ENCODE measurements at places on chromosomes 6 and 20.

- no peak for DNase-seq
Measured at GRCh38 chr6:80793411-80793810, 686.9 kb downstream of the BCKDHB start.

DNA sequence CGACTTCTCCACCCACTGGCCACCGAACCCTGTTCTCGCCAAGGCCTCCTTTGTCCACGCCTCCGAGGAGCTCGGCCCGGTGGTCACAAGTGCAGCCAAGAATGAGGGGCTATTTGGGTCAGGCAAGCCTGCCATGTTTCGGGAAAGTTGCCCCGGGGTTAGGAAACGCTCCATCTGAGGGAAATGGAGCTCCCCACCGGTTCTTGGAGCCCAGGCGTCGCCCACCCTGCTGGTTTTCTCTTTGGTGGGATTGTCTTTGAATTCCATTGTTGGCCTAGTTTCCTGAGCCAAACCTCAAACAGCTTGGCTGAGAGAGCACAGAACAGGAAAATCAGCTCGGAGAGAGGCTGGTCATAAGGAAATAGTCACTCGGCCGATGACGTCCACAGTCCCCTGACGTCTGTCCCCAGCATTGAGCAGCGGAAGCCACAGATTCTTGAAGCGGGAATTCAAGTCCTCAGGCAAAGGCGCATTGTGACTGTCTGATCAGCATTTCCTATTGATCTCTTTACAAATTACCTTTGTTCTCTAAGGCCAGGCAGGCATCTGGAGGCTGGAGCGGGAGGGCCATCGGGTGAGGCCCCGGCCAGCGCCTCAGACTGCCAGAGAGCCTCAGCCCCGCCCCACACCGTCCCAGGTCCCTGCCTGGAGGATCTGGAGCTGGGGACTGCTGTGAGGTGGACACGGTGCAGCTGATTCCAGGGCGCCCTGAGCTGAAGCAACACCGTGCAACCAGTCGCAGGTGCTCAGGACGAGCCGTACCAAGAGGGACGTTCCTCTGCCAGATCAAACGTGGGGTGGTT lies 138.6 kb downstream of the DLL1 start:
- DNase-seq = no peak

GRCh38 chr6:37283671-37284151 lies 25.8 kb upstream of the TMEM217 start:
- no peak for DNase-seq

DNA sequence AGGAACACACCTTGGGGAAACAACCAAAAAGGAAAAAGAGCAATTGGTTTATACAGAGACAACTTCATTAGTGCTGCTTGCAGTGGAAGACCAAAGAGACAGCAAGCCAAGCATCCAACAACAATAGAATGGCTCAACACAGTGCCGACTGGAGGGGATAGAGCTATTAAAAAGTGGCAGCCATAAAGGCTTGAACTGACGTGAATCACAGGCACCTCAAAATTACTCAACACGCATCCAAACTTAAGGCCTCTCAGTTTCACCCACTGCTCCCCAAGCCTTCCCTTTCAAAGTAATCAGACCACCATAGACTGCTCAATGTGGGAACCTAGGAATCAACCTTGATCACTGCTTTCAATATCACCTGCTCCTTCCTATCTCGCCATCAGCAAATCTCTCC lies 9.7 kb downstream of the TNFRSF21 start:
- DNase-seq = no peak

DNA sequence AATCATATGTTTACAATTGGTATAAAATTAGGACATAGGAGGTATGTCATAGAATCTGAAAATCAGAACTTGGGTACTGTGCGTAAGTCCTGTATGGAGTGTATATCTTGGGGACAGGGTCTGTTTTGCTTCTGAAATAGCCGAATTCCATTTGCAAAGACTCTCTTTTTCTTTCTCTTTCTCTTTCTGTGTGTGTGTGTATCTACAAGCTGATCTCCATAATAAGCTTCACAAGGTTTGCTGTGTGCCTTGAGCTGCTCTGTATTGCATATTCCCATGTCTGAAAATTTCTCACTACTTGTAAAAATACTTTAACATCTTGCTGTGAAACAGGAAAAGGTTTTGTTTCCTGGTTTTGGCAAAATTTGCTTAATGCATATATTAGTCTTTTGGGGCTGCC lies 29.5 kb downstream of the STX11 start:
- peak; percentile 19 for DNase-seq

DNA sequence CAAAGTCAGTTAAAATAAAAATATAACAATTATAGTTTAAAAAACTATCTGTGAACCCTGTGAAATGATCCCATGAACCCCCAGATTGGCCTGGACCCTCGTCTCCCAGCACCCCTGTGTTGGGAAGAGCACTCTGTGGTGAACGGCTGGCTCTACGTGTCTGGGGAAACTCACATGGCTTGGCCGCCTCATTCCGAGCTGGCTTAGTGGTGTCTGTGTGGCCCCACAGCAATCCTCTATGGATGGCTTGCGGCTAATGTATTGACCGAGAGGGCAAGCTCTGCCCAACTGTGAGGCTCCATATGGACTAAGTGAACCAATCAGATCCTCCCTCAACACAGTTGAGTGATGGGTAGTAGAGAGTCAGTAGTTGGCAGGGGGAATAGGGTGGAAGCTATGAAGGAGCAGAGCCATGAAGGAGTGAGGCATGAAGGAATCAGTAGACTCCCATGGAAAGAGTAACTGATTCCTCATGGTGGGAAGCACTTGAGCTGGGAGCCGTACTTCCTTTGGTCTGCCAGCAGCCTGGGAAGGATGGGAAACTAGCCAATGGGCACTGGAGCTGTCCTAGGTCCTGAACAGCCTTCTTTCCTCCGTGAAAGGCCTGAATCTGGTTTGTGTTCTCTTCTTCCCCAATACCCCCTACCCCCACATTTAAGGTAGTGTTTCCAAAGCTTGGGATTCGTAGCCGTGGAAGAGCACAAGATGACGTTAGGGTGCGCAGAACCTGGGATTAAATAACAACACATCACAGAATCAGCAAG lies 21.6 kb upstream of the ZNF831 start:
- no peak for DNase-seq

Data from CD4-positive, alpha-beta T cell (primary cell).